Thyroid gland (tissue), 4 donors: ENCODE measurements at places on chromosomes 12 and 14. TPM values are rescaled to one million over a fixed set of nuclear protein-coding genes. Genes with fewer than 3 reads are reported as not detected.

IAPP gene
- total RNA-seq = not detected

ALDH1L2 gene
- total RNA-seq = 5.0 TPM

GDF11 gene
- 4.8 TPM for total RNA-seq

TMBIM4 gene
- 294 TPM for total RNA-seq

DNA sequence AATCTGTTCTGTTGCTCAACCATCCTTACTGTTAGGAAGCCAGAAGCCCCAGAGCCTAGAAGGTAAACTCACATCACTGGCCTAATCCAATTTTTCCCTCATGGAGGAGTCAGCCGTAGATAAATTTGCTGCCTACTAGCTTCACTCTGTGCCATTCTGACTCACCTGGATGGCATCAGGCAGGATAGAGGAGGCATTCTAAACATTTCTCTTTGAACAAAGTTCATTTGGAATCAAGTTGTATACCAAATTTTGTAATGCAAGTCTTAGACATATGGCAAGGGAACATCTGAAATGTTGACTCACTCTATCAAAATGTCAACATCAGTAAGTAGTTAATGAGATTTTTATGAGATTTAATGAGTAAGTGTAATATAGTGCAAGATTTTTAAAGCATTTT lies 13.6 kb upstream of the TBC1D30 start:
- H3K27ac ChIP-seq = no peak overlapping the region
- H3K4me1 ChIP-seq = no peaks in the 10 kb centered on the region
- H3K4me3 ChIP-seq = no peak overlapping the region
- H3K36me3 ChIP-seq = no peaks in the 10 kb centered on the region

GLT1D1 gene
- 2.6 TPM for total RNA-seq

HSPA2 gene
- total RNA-seq = 6.0 TPM

CLEC12A gene
- not detected for total RNA-seq

SLC17A8 gene
- not detected for total RNA-seq

NRIP2 gene
- total RNA-seq = 2.1 TPM

E2F7 gene
- total RNA-seq = not detected

- DNase-seq = no peak
- no peak overlapping the region for H3K4me3 ChIP-seq
- no peaks in the 10 kb centered on the region for H3K4me1 ChIP-seq
Observed at GRCh38 chr12:23431006-23431405, 518.5 kb downstream of the SOX5 start.

GRCh38 chr12:65881965-65882413 lies 57.7 kb downstream of the HMGA2 start:
- peaks cover 39% of the 10 kb centered on the region for H3K4me1 ChIP-seq
- peak; percentile 88 for DNase-seq
- peak overlapping the region; percentile 90 for H3K27ac ChIP-seq
- peak overlapping the region; percentile 15 for H3K4me3 ChIP-seq

GRCh38 chr12:79927772-79928474 lies 7.0 kb downstream of the PPP1R12A start:
- H3K4me3 ChIP-seq = no peak overlapping the region
- H3K4me1 ChIP-seq = peaks cover 26% of the 10 kb centered on the region
- H3K27ac ChIP-seq = peak overlapping the region; percentile 31

GRCh38 chr12:6960593-6961277 lies 9.6 kb downstream of the PTPN6 start:
- H3K4me3 ChIP-seq = no peak overlapping the region
- no peak for DNase-seq
- H3K4me1 ChIP-seq = peaks cover 32% of the 10 kb centered on the region
- peak overlapping the region; percentile 97 for H3K27ac ChIP-seq
- no peaks in the 10 kb centered on the region for H3K27me3 ChIP-seq

DNA sequence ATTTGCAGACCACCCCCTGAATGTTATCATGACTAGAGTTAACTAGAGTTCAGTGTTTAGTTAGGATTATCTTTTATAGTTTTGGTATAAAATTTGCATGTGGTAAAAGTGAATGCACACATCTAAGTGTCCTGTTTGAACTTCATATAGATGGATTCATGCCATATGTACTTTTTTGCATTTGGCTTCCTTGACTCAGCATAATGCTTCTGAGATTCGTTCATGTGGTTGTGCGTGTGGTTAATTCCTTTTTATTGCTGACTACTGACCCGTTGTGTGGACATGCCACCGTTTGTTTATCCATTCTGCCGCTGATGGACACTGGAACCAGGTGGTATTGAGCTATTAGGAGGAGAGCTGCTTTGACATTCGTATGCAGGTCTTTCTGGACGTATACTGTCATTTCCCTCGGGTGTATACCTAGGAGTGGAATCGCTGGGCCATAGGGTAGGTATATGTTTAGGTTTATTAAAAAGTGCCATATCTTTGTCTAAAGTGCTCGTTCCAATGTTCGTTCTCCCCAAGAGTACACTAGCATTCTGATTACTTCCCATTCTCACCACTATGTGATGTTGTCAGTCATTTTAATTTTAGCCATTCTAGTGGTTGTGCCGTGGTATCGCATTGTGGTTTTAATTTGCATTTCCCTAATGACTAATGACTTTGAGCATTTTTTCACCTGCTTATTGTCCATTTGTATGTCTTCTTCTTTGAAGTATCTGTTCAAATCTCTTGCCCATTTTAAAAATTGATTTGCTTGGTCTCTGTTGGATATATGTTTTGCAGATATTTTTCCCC lies 37.7 kb downstream of the RIN3 start:
- peaks cover 8% of the 10 kb centered on the region for H3K4me1 ChIP-seq
- H3K27ac ChIP-seq = no peak overlapping the region
- no peak overlapping the region for H3K4me3 ChIP-seq
- no peaks in the 10 kb centered on the region for H3K36me3 ChIP-seq

DNA sequence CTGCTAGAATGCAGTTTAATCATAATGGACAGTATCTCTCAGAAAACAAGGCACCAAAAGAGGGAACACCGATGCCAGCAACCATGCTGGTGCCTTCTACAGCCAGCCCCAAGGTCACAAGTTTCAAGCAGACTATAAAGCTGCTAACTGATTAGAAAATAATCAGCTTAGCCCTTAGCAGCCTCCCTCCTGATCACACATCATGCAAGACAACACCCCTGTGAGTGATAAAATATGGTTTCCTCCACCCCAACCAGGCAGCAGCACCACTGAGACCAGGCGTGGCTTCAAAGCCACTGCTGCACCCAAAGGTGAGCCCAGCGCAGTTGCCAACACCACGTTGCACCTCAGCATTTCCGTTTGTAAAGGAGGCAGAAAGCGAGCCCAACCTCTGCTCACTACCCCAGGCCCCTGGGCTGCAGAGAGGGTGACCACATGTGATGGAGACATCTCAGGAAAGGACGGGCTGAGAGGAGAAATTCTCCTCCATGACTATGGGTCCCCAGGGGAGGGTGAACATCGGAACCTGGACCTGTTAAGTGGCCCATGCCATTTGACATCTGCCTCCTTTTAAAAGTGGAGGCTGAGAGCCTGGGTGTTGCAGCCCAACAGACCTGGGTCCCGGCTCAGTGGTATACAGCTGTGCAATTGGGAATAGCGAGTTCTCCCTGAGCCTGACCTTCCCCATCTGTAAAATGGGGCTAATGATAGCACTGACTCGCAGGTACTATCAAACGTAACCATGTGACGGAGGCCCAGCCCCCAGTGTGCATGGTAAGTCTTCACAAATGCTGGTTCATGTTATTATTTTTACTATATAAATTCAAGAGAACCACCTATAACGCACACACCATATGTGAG lies 11.5 kb downstream of the ZFP36L1 start:
- H3K36me3 ChIP-seq = no peaks in the 10 kb centered on the region
- no peak for DNase-seq
- H3K27me3 ChIP-seq = no peaks in the 10 kb centered on the region
- no peak overlapping the region for H3K27ac ChIP-seq

- no peaks in the 10 kb centered on the region for H3K36me3 ChIP-seq
- H3K4me3 ChIP-seq = no peak overlapping the region
- DNase-seq = peak; percentile 95
- no peaks in the 10 kb centered on the region for H3K27me3 ChIP-seq
- H3K27ac ChIP-seq = peak overlapping the region; percentile 100
Observed at GRCh38 chr12:124520265-124520701, 47.1 kb downstream of the NCOR2 start.

GRCh38 chr14:102171173-102172020 lies 31.7 kb downstream of the WDR20 start:
- H3K27me3 ChIP-seq = no peaks in the 10 kb centered on the region
- DNase-seq = no peak
- H3K4me3 ChIP-seq = no peak overlapping the region
- peak overlapping the region; percentile 62 for H3K27ac ChIP-seq
- peaks cover 25% of the 10 kb centered on the region for H3K4me1 ChIP-seq
- no peaks in the 10 kb centered on the region for H3K36me3 ChIP-seq

TAS2R9 gene
- not detected for total RNA-seq

CMKLR1 gene
- total RNA-seq = 14.6 TPM

DNA sequence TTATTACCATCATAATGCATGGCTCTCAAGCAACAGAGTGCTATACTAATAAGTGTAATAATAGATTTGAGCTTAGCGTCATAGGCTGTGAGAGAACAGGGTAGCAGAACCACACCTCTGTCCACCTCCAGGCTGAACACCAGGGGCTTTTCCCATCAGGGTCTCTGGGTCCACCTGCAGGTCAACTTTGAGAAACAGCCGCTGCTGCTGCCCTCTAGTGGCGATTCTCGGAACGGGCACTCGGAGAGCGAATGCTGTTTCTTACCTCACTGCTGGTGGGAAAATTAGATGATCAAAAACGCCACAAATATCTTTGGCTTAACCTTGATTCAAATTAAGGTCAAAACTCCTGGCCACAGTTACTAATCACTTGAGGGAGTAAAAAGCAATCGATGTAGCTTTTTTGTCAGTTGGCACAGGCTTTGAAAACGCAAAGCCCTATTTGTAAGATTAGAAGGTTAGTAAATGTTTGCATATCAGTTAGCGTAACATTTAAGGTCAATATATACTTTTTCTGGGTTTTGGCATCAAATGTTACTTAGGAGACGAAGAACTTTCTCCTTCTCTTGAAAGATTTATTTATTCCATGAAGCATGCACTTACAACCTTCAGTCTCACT lies 127.9 kb upstream of the TMEM132D start:
- H3K4me3 ChIP-seq = no peak overlapping the region
- no peaks in the 10 kb centered on the region for H3K36me3 ChIP-seq
- H3K27ac ChIP-seq = no peak overlapping the region
- H3K27me3 ChIP-seq = no peaks in the 10 kb centered on the region
- no peaks in the 10 kb centered on the region for H3K4me1 ChIP-seq
- peak; percentile 50 for DNase-seq

GRCh38 chr12:121925358-121925695 lies 6.9 kb downstream of the CFAP251 start:
- H3K4me3 ChIP-seq = no peak overlapping the region
- H3K27me3 ChIP-seq = no peaks in the 10 kb centered on the region
- H3K4me1 ChIP-seq = peaks cover 21% of the 10 kb centered on the region
- no peaks in the 10 kb centered on the region for H3K36me3 ChIP-seq
- DNase-seq = no peak

SLC2A3 gene
- total RNA-seq = 70.3 TPM

OR10AD1 gene
- not detected for total RNA-seq

DNA sequence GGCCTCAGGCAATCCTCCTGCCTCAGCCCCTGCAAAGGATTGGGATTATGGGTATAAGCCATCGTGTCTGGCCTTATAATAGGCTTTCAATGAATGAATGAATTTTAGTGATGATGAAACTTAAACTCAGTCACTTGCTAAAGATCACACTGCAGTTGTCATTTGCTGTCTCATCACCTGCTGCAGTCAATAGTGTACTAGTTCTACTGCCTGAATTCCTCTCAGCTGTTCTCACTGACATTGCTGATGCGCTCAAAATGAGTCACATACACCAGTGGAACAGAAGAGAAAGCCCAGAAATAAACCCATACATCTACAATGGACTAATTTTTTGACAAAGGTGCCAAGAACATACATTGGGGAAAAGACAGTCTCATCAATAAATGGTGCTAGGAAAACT lies 5.6 kb upstream of the SYNJ2BP start:
- H3K27ac ChIP-seq = no peak overlapping the region
- H3K4me3 ChIP-seq = no peak overlapping the region
- H3K36me3 ChIP-seq = no peaks in the 10 kb centered on the region
- no peaks in the 10 kb centered on the region for H3K4me1 ChIP-seq
- no peak for DNase-seq

GRCh38 chr14:53925201-53925766 lies 31.3 kb downstream of the BMP4 start:
- H3K4me3 ChIP-seq = no peak overlapping the region
- no peak for DNase-seq
- no peak overlapping the region for H3K27ac ChIP-seq
- peaks cover 8% of the 10 kb centered on the region for H3K4me1 ChIP-seq

GRCh38 chr12:129494766-129495165 lies 409.1 kb downstream of the TMEM132D start:
- no peak for DNase-seq
- no peaks in the 10 kb centered on the region for H3K4me1 ChIP-seq
- no peak overlapping the region for H3K27ac ChIP-seq
- H3K27me3 ChIP-seq = no peaks in the 10 kb centered on the region

- no peaks in the 10 kb centered on the region for H3K36me3 ChIP-seq
- no peak for DNase-seq
- no peaks in the 10 kb centered on the region for H3K27me3 ChIP-seq
- H3K4me3 ChIP-seq = no peak overlapping the region
Observed at GRCh38 chr14:81859046-81859445, 325.4 kb upstream of the SEL1L start.

DNA sequence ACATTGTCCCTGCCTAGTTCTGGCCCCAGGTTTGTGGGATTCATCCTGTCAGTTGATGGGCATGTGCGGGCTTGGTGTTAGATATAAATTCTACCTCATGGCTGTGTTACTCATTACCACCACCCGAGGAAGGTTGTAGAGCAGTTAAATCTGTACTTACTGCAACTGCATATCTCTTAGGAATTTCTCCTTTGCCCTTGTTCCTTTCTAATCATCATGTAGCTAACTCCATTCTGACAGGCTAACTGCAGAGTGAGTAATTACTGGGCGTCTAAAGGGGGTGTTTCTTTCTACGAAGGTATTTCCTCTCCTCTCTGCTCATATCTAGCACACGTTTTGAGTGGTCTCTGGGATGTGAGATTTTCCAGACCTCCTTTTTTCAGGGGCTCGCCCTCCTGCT lies 1076.7 kb downstream of the TMTC2 start:
- no peaks in the 10 kb centered on the region for H3K4me1 ChIP-seq
- no peak for DNase-seq
- H3K27me3 ChIP-seq = no peaks in the 10 kb centered on the region
- no peak overlapping the region for H3K27ac ChIP-seq

GRCh38 chr12:42854208-42854607 lies 264.7 kb upstream of the PRICKLE1 start:
- no peak overlapping the region for H3K4me3 ChIP-seq
- DNase-seq = no peak
- H3K36me3 ChIP-seq = no peaks in the 10 kb centered on the region
- no peaks in the 10 kb centered on the region for H3K4me1 ChIP-seq

- H3K4me3 ChIP-seq = no peak overlapping the region
- H3K27ac ChIP-seq = no peak overlapping the region
- DNase-seq = no peak
- H3K36me3 ChIP-seq = no peaks in the 10 kb centered on the region
- no peaks in the 10 kb centered on the region for H3K4me1 ChIP-seq
Observed at GRCh38 chr12:20490213-20490612, 121.9 kb downstream of the PDE3A start.
